ENCODE measurements at places on chromosomes 1 and 21.

DNA sequence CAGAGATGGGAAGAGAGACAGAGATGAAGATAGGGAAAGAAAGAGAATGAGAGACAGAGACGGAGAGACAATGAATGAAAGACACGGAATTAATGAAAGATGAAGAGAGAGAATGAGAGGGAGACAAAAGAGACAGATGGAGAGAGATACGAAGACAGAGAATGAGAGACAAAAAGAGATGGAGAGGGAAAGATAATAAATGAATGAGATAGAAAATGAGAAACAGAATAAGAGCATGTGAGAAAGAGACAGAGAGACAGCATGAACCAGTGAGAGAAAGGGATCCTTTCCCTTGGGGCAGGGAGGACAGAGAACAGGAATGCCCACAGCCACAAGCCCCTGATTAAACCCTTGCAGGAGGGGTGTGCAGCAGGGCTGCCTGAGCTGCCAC lies 5.3 kb upstream of the WNT9A start:
- no peaks in the 10 kb centered on the region for H3K27me3 ChIP-seq
- no peaks in the 10 kb centered on the region for H3K36me3 ChIP-seq
- no peak overlapping the region for H3K4me3 ChIP-seq
- H3K27ac ChIP-seq, result no peak overlapping the region
- H3K4me1 ChIP-seq, result peaks cover 6% of the 10 kb centered on the region

DNA sequence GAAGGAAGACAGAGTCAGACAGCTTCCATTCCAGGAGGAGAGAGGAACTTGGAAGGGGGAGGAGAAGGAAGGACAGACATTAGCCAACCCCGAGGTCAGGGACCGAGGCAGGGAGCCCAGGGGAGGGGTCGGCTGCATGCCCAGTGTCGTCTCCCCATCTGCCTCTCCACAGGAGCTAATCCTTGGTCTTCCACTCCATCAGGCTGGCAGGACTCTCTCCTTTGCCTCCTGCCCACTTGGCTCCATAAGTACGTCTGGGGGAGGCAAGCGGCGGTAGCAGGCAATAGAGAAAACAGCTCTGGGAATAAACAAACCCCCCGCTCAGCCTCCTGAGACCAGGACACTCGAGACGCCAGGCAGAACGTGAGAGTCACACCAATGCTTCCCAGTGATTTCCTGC lies 71.3 kb downstream of the GRIK3 start:
- H3K4me1 ChIP-seq, result no peaks in the 10 kb centered on the region
- H3K36me3 ChIP-seq, result no peaks in the 10 kb centered on the region
- H3K27ac ChIP-seq, result no peak overlapping the region
- H3K4me3 ChIP-seq, result no peak overlapping the region

GRCh38 chr21:36582271-36582670 lies 102.3 kb upstream of the CLDN14 start:
- no peak overlapping the region for H3K4me3 ChIP-seq
- no peak for DNase-seq
- H3K36me3 ChIP-seq, result no peaks in the 10 kb centered on the region
- no peaks in the 10 kb centered on the region for H3K4me1 ChIP-seq
- H3K27ac ChIP-seq, result no peak overlapping the region
- H3K27me3 ChIP-seq, result no peaks in the 10 kb centered on the region

DNA sequence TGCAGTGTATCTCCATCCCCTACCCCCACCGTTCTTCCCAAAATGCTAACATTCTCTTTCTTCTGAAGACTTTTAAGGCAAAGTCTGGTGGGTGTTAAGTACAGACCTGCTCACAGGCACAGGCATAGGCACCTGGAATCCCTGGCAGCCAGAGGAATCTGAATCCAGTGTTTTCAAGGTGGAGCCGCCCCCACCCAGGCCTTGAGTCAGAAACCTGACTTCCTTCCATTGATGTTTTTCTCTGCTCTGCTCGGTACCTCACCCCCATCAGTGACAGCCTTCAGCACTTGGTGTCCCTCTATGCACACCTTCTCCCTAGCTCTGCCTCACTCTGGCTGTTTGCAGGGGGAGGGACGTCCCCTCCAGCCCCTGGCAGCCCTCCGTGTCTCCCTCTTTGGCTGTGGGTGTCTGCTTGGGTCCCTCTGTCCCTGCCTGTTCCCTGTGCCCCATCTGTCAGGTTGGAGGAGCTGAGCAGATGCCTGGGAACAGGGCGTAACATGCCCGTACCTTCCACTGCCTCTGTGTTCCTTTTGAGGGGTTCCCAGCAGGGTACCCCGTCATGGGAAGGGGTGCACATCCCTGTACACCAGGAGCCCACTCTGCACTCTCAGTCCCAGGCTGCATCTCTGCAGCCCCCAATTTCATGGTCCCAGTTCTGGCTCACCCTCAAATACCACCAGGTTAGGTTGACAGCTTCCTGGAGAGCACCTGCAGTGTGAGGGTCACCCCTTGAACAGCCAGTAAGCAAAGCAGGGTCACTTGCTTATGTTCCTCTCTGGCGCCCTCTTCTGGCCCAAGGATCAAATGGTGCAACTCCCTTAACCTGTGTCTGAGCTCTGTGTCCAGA lies 6.7 kb downstream of the NCDN start:
- no peaks in the 10 kb centered on the region for H3K4me1 ChIP-seq
- no peaks in the 10 kb centered on the region for H3K36me3 ChIP-seq
- H3K27me3 ChIP-seq, result no peaks in the 10 kb centered on the region
- DNase-seq, result peak; percentile 77
- no peak overlapping the region for H3K27ac ChIP-seq

DNA sequence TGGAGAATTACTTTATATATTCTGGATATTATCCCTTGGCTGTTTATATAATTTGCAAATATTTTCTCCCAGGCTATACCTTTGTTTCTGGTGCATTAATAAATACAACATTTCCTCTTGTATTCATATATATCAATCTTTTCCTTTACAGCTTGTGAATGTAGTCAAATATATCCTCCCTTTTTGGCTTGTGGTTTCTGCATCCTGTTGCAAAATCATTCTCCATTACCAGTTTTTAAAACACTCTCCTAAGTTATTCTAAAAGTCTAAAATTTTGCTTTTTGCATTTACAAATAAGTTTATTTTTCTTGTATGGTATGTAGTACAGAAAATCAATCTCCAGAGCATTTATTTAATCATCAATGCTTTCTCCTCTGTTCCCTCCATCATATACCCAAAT lies 909.4 kb downstream of the ADGRL2 start:
- no peak for DNase-seq
- no peaks in the 10 kb centered on the region for H3K36me3 ChIP-seq
- H3K27ac ChIP-seq, result no peak overlapping the region
- no peaks in the 10 kb centered on the region for H3K27me3 ChIP-seq

- H3K27me3 ChIP-seq, result no peaks in the 10 kb centered on the region
- H3K4me1 ChIP-seq, result no peaks in the 10 kb centered on the region
These were observed 67.6 kb downstream of the TENT5C start for GRCh38 chr1:117673405-117673804.

GRCh38 chr1:39048745-39049370 lies 22.7 kb downstream of the NDUFS5 start:
- H3K4me1 ChIP-seq, result no peaks in the 10 kb centered on the region
- no peaks in the 10 kb centered on the region for H3K36me3 ChIP-seq
- no peak for DNase-seq
- H3K4me3 ChIP-seq, result no peak overlapping the region
- no peaks in the 10 kb centered on the region for H3K27me3 ChIP-seq
- H3K27ac ChIP-seq, result peak overlapping the region; percentile 72

DNA sequence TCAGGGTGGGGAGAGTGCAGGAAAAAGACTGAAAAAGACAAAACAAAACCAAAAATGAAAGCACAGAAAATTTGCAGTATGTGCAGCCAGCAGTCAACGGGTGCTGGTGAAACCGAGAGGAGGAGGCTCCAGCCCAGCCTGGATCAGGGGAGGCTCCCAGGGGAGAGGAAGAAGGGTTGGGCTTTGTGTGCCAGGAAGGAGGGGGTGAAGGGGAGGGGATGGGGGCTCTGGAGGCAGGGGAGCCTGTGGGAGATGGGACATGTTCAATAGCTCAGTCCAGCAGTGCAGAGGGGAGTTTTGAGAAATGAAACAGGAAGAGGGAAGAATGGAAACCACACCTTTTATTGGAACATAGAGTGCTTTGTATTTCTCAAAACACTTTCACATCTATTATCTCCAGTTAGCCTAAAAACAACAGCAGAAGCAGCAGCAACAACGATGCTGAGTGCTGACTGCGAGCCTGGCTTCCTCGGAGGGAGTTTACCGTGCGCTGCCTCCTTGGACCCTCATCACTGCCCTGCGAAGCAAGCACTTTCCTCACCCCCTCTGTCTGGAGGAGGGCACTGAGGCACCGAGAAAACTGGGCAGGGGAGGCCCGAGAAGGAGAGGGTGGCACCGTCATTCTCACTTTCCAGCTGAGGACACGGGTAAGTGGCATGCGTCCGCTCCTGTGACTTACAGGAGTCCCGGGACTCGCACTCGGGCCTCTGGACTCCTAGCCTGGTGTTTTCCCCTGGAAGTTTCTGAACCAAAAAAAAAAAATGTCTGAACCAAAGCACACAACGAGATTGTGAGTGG lies 62.9 kb downstream of the MDM4 start:
- no peaks in the 10 kb centered on the region for H3K27me3 ChIP-seq
- H3K36me3 ChIP-seq, result no peaks in the 10 kb centered on the region
- H3K27ac ChIP-seq, result peak overlapping the region; percentile 47

GRCh38 chr1:160779626-160780397 lies 16.2 kb upstream of the LY9 start:
- DNase-seq, result no peak
- H3K4me1 ChIP-seq, result no peaks in the 10 kb centered on the region
- H3K27me3 ChIP-seq, result no peaks in the 10 kb centered on the region
- no peak overlapping the region for H3K4me3 ChIP-seq
- no peaks in the 10 kb centered on the region for H3K36me3 ChIP-seq
- H3K27ac ChIP-seq, result no peak overlapping the region

- no peaks in the 10 kb centered on the region for H3K4me1 ChIP-seq
- no peaks in the 10 kb centered on the region for H3K27me3 ChIP-seq
- H3K4me3 ChIP-seq, result no peak overlapping the region
- H3K36me3 ChIP-seq, result no peaks in the 10 kb centered on the region
These were observed 292.7 kb downstream of the SDCCAG8 start for GRCh38 chr1:243548516-243548915.

DNA sequence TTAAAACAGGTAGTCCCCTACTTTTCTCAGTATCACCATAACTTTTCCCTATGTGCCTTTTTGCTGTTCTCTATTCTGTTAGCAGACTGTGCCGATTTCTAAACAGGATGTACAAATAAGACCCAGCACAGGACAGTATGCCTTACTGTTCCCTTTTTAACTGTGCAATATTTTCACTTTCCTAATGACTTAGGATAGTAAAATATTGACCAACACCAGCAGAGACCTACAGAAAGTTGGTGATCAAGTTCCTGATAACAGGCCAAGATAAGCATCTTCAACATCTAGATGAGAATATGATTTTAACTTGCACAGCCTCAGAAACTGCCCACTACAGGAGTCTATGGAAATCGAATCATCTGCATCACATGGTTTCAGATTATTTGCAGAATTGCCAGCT lies 42.0 kb downstream of the ADSS2 start:
- H3K36me3 ChIP-seq, result no peaks in the 10 kb centered on the region
- H3K4me3 ChIP-seq, result no peak overlapping the region
- H3K27me3 ChIP-seq, result no peaks in the 10 kb centered on the region
- no peaks in the 10 kb centered on the region for H3K4me1 ChIP-seq

DNA sequence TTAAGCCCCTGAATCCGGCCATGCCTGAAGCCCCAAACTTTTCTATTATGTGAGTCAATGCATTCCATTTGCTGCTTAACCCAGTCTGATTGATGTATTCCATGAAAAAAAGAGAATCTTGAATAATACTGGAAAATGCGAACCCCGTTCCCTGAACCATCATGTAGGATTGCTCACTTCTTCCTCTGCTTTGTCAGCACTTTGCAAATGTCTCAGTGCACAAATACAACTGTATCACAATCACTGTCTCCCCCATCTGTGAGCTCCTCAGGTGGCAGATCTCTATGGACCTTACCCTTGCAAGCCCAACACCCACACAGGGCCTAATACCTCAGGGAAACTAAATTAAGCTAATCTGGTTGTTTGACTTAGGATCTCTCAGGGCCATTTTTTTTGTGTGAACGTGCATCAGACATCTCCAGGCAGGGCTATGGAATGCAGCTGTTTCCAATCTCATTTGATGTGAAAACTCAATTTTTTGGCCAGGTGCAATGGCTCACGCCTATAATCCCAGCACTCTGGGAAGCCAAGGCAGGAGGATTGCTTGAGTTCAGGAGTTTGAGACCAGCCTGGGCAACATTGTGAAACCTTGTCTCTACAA lies 2.1 kb upstream of the RCAN3 start:
- H3K4me3 ChIP-seq, result no peak overlapping the region
- H3K36me3 ChIP-seq, result no peaks in the 10 kb centered on the region
- no peak for DNase-seq

DNA sequence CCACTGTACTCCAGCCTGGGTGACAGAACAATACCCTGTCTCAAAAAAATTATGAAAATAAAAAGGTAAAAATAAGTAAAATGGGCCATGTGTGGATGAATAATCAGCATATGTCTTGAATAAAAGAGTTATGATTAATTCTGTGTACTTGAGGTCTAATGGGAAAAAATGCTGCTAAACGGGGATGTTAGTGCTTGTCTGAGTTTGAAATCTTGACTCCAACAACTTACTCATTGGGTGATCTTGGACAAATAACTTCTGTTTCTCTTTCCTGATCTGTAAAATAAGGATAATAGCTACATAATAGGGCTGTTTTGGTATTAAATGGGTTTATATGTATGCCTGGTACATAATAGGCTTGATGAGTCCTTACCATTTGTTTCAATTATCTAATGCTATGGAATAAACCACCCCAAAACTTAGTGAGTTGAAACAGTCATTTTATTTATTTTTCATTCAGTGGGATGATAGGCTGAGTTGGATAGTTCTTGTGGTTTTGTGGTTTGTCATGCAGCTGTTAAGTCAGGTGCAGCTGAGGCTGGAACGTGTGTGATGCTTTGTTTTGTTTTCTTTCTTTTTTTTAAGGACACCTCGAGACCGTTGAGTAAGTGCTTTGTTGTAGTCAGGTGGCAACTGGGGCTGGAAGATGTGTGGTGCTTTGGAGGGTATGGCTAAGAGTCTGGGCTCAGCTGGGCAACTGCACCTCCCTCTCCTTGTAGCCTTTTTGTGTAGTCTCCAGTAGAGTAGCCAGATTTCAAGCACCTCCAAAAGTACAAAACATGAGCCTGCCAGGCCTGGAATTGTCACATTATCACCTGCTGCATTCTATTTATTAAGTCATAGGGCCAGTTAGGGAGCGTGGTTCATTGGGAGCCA lies 4.9 kb downstream of the MDM4 start:
- H3K27ac ChIP-seq, result no peak overlapping the region
- no peaks in the 10 kb centered on the region for H3K4me1 ChIP-seq
- H3K27me3 ChIP-seq, result no peaks in the 10 kb centered on the region
- DNase-seq, result no peak
- H3K36me3 ChIP-seq, result no peaks in the 10 kb centered on the region

GRCh38 chr1:4931486-4931885 lies 277.1 kb downstream of the AJAP1 start:
- no peaks in the 10 kb centered on the region for H3K4me1 ChIP-seq
- no peak overlapping the region for H3K27ac ChIP-seq
- H3K27me3 ChIP-seq, result no peaks in the 10 kb centered on the region
- H3K4me3 ChIP-seq, result no peak overlapping the region
- H3K36me3 ChIP-seq, result no peaks in the 10 kb centered on the region

GRCh38 chr21:16117851-16118590 lies 388.2 kb downstream of the USP25 start:
- H3K27me3 ChIP-seq, result no peaks in the 10 kb centered on the region
- peak overlapping the region; percentile 8 for H3K4me3 ChIP-seq
- peak overlapping the region; percentile 91 for H3K27ac ChIP-seq
- H3K4me1 ChIP-seq, result no peaks in the 10 kb centered on the region
- H3K36me3 ChIP-seq, result no peaks in the 10 kb centered on the region
